Dorsolateral prefrontal cortex (tissue), 122 donors: ENCODE measurements at places on chromosomes 12 and 14. TPM values are rescaled to one million over a fixed set of nuclear protein-coding genes. Genes with fewer than 3 reads are reported as not detected.

Gene PRKAG1
- 57.4 TPM for total RNA-seq

Gene USP30
- 40.4 TPM for total RNA-seq

Gene PARP2
- 67.8 TPM for total RNA-seq

Gene GPR135
- total RNA-seq: 7.9 TPM

Gene SLCO1A2
- total RNA-seq: 117 TPM

GRCh38 chr14:53696217-53696965 is 260.2 kb downstream of the BMP4 start:
- no peak for DNase-seq

GRCh38 chr14:60710494-60710893 is 13.7 kb downstream of the SIX4 start:
- DNase-seq: no peak

DNA sequence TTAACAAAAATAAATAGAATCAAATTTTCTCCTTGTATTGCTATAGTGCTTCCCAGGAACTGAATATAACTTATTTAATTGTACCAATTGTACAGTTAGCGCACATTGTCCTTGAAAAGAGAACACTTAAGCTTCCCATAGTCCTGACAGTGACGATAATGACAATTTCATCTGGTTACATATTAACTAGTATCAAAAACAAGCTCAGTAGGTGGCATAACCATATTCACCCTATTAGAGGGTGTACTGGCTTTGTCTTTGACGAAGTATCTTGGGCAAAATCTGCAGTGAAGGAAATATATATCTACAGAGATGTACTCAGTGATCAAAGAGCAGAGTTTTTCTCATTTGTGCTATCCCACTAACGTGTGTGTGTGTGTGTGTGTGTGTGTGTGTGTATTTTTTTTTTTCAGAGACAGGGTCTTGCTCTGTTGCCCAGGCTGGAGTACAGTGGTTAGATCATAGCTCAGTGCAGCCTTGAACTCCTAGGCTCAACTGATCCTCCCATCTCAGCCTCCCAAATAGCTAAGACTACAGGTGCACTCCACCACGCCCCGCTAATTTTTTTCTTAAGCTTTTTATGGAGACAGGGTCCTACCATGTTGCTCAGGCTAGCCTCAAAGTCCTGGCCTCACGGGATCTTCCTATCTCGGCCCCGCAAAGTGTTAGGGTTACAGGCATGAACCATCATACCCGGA is 4.9 kb upstream of the A2M start:
- no peak for DNase-seq

DNA sequence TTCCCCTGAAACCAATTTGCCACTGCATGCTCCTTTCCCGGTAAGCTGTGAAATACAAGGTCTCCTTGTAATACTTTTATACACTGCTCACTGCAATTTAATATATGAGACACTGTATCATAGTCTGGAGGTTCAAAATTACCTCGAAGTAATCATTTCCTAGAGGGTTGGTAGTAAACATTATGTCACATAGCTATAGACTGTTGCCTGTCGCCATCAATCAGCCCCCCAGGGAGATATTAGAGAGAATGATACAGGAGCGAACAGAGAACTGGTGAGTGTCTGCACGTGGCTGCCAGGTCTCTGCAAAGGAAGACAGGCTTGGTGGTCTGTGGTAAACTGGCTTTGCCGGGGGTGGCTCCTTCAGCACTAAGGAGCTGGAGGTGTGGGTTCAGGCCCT is 165.5 kb upstream of the WSCD2 start:
- DNase-seq: no peak

DNA sequence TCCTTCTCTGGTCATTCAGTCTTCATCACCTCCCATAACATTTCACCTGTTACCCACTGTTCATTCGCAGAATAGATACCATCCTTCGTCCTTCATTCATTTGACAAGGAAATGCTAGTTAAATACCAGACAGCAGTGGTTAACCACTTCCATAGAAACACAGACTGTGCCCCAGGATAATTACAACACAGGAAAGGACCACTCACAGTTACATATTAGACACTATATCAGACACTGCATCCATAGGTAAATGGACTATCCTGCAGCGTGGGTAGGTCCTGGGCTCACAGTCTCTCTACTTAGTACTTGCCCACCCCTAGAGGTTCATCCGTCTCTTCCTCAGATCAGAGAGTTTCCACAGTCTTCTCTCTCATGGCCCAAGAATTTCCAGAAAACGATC is 1044.6 kb downstream of the VRK1 start:
- no peak for DNase-seq

GRCh38 chr14:95432144-95433093 is 84.0 kb downstream of the SYNE3 start:
- DNase-seq: peak; percentile 47
